ENCODE measurements at places on chromosomes 7 and 10.

GRCh38 chr10:132504501-132505272 lies 32.9 kb upstream of the INPP5A start:
- ATAC-seq = no peak

- ATAC-seq = no peak
Measured at GRCh38 chr7:158265743-158266080, 321.9 kb downstream of the PTPRN2 start.

DNA sequence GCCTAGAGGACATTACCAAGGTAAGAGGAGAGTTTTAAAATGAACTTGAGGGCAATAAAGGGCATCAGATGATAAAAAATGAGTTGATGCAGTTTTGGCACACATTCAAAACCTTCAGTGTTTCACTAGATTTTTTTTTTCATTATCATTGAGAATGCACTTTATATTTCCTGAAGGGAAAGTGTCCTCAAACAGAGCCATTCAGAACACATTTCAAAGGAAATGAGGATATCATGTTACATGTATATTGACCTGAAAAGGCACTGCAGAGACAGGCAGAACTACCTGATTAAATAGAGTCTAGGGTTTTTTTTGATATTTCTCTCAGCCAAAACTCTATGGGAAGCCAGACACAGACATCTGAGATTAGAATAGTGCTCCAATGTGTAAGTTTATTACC lies 454.0 kb downstream of the NEBL start:
- no peak for ATAC-seq

- no peak for ATAC-seq
Measured at GRCh38 chr7:145729691-145730090, 386.9 kb upstream of the CNTNAP2 start.

GRCh38 chr10:125631806-125632205 lies 51.2 kb downstream of the TEX36 start:
- ATAC-seq = no peak

- ATAC-seq = no peak
Measured at GRCh38 chr7:140159497-140159896, 17.3 kb downstream of the KDM7A start.

GRCh38 chr10:5945561-5946418 lies 31.6 kb downstream of the IL15RA start:
- no peak for ATAC-seq
